ENCODE measurements at places on chromosomes 2 and 18. TPM values are rescaled to one million over a fixed set of nuclear protein-coding genes. Genes with fewer than 3 reads are reported as not detected.
A peak's percentile ranks its signal among the peaks of the same experiment; 100 is the strongest.

GRCh38 chr2:188576651-188577050 is 285.0 kb downstream of the GULP1 start:
- DNase-seq, result no peak

The NAT8 gene
- not detected for total RNA-seq

DNA sequence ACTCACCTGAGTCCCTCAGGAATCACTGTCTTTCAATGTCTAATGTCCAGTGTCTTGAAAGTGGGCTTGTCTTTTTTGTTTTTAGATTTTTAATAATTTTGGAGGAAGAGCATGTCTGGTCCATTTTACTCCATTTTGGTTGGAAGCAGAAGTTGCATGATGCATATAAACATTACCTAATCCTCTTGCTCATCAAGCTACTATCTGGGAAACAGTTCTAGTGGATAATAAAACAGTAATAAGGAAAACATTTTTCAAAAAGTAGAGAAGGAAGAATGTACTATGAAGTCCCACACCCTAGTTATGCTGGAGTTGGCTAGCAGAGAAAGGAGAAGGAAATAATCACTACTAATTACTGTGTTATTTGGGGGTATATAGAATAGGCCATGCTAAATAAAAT is 263.7 kb downstream of the ETAA1 start:
- no peak for DNase-seq

The HOXD8 gene
- 27.4 TPM for total RNA-seq

- DNase-seq, result peak; percentile 37
Observed at GRCh38 chr2:85264471-85264870, 63.3 kb downstream of the TGOLN2 start.

- DNase-seq, result no peak
Observed at GRCh38 chr2:45707006-45707405, 55.5 kb downstream of the PRKCE start.

DNA sequence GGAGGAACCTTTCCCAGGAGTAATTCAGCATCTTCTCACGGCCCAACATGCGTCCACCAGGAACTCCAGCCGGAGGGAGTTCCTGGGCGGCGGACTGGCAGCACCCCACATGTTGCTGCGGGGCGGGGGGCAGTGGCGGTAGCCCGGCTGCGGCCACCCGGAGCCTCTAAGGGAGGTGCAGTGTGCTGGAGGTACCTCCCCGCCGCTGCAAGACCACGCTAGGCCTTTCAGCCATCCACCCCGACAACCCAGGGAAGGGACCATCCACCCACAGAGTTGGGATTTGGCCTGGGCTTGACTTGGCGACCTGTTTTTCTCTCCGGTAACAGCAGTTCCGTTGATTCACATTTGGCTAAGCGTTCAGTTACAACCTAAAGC is 625 bp downstream of the LYPD6 start:
- no peak for DNase-seq

The BCL11A gene
- total RNA-seq, result 0.65 TPM

DNA sequence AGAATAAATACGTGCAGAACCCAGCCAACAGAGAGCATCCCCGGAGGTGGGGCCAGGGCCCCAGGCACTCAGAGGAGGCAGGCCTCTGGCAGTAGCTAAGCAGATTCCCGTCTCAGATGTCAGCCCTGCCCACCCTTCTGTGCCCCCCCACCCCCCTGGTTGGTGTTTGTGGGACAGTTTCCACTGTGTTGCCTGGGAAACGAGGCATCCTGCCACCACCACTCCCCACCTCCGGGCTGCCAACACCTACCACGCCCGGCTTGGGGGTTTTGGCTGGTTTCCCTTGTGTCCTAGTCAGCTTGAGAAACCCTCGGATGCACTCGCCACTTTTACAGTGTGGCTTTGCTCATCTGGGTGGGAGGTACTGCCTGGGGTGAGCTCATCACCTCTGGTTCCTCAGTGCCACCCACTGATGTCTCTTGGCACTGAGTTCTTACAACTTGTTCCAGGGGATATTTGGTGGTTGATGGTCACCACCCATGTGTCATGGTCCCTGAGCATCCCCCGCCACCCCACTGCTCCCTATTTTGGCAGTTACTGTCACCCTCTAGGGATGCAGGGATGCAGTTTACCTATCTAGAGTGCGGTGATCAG is 72.4 kb upstream of the YWHAQ start:
- DNase-seq, result peak; percentile 32

- peak; percentile 18 for DNase-seq
Observed at GRCh38 chr2:120958623-120959366, 223.1 kb downstream of the GLI2 start.

The TUBB8B gene
- total RNA-seq, result not detected

GRCh38 chr2:89784960-89785359 is 1093.5 kb downstream of the RPIA start:
- DNase-seq, result no peak

GRCh38 chr2:95049961-95050360 is 24.5 kb downstream of the MAL start:
- no peak for DNase-seq

The DPP4 gene
- 79.6 TPM for total RNA-seq

DNA sequence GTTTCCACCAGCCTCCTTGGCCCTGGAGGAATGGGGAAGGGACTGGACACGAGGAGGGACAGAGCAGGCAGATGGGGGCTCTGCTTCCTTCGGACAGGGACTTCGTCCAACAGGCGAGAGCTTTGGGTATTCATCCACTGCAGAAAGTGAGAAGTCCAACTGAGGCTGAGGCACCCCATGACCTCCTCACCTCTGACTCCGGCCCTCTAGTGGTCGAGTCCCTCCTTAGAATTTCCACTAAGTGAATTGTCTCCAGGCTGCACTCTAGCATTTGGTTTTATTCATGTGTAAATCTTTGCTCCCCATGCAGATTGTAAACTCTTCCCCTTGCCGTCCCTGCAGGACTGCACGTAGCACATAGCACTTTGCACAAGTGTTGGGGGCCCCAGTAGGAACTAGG is 75.6 kb downstream of the TMEM247 start:
- no peak for DNase-seq

GRCh38 chr2:111694700-111695101 is 189.3 kb downstream of the ANAPC1 start:
- peak; percentile 97 for DNase-seq

Data from lung microvascular endothelial cell (primary cell).